ELR (cell line): ENCODE measurements at places on chromosomes 1 and 21.

GRCh38 chr1:114979278-114979891, 50.2 kb upstream of the TSHB start:
- peak; percentile 70 for DNase-seq

DNA sequence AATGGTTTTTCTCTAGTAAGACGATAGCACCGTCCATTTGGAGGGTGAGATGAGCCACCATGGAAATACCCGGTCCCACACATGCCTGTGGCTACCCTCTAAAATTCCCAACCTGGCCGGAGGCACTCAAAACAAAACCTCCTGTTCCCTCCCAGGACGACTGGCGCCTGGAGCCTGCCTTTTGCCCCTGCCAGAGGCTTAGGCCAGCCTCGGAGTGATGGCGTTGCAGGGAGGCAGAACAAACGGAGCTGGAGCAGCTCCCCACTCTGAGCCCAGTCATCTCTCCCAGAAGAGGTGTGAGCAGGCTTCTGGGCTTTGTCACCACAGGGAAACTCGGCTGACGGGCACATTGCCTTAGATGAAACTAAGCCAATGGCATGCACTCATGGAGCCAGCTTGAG, 213.7 kb upstream of the HOOK1 start:
- DNase-seq = peak; percentile 18

- no peak for DNase-seq
Measured at GRCh38 chr21:34260277-34261008, 103.4 kb upstream of the KCNE2 start.

- DNase-seq = no peak
Measured at GRCh38 chr1:201656311-201657032, 117.5 kb downstream of the NAV1 start.

GRCh38 chr1:39255222-39255621, 50.7 kb downstream of the MACF1 start:
- peak; percentile 27 for DNase-seq
